Stimulated activated CD4-positive, alpha-beta T cell treated with anti-CD3 and anti-CD28 coated beads, Interleukin-4, amount 100 ng/mL, for 4 hours (primary cell): ENCODE measurements at places on chromosomes 12 and 14.

DNA sequence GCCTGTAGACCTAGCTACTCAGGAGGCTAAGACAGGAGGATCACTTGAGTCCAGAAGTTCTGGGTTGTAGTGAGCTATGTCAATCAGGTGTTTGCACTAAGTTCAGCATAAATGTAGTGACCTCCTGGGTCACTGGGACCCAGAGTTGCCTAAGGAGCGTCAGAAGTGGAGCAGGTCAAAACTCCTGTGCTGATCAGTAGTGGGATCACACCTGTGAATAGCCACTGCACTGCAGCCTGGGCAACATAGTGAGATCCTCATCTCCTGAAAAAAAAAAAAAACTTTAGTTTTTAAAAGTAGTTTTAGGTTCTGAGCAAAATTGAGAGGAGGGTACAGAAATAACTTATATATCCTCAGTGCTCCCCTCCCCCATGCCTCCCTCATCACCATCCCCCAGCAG lies 42.2 kb downstream of the MRPL42 start:
- DNase-seq: no peak

DNA sequence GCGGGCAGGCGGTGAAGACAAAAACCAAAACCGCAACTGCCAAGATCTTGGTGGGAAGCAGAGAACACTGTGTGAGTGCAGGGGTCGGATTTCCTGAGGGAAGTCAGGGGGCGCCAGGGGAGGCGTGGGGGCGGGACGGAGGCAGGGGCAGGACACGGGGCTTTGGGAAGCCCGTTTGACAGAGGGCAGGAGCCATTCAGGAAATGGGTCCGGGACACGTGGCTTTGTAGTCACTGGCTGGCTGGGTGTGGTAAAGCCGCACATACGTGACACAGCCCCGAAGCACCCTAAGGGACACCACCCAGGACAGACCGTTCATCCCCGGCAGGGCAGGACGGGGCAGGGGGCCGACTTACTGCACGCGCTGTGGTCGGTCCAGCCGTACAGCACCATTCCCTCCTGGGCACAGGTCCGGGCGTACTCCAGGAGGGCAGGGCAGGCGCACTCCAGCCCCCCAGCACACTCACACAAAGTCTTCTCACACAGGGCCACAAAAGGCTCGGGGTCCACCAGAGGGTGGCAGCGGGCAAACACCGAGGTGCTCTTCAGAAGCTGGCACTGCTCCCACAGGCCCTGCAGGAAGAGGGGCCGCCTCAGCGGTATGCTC lies 49.4 kb downstream of the VWF start:
- peak; percentile 20 for DNase-seq

GRCh38 chr12:54207539-54208294 lies 18.9 kb upstream of the SMUG1 start:
- DNase-seq: peak; percentile 66

- DNase-seq: no peak
Measured at GRCh38 chr14:104349950-104350349, 211.6 kb downstream of the KIF26A start.

DNA sequence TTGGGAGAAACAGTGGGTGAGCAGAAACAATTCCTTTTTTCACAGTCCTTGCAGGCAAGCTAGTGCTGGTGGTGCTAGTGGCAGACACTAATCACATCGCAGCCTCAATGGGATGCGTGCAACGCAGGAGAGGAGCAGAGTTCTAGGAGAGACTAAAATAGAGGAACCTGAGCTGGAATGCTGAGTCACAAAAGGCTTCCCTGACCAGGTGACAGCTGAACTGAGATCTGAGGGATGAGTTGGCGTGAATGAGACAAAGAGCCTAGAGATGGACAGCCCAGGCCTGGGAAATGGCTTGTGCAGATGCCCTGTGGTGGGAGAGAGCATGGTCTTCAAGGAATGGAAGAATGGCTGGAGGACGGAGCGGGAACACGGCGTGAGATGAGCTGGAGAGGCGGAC lies 25.8 kb downstream of the ACADS start:
- no peak for DNase-seq

DNA sequence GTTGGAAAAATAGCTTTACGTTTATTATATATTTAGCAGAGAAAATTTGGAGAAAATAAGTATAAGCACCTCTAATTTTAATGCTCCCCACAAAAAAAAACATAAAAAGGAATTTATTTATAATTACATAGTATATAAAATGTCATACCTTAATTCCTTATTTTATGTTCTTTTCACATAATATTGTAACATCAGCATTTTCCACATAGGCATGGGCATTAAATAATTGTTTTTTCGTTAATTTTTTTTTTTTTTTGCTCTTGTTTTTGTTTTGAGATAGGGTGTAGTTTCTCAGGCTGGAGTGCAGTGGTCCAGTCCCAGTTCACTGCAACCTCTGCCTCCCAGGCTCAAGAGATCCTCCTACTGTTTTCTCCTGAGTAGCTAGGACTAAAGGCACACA lies 329.8 kb upstream of the FOXG1 start:
- DNase-seq: no peak

- no peak for DNase-seq
Measured at GRCh38 chr12:87814625-87815024, 214.6 kb downstream of the C12orf50 start.
